HAP-1 (cell line): ENCODE measurements at places on chromosomes 11 and 22.

GRCh38 chr11:43243927-43244326 is 67.9 kb upstream of the API5 start:
- DNase-seq: no peak

DNA sequence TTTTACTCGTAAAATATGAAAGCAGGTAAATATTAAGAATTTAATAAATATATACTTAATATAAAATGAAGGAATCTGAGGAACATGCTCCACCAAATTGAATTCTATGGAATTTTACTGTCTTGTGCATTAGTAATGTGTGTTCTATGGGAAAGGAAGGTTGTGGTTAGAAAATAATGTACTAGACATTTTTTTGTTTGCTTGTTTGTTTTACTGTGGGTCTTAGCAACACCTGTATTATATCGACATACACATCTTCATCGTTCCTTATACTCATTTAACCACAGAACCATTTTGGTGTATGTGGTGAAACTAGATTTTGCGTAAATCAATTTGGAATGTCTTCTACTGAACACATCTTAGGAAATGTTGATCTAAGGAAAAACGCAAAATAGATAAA is 114.1 kb upstream of the MTMR2 start:
- no peak for DNase-seq

- no peak for DNase-seq
Observed at GRCh38 chr11:114061048-114061680, 1.7 kb downstream of the ZBTB16 start.

DNA sequence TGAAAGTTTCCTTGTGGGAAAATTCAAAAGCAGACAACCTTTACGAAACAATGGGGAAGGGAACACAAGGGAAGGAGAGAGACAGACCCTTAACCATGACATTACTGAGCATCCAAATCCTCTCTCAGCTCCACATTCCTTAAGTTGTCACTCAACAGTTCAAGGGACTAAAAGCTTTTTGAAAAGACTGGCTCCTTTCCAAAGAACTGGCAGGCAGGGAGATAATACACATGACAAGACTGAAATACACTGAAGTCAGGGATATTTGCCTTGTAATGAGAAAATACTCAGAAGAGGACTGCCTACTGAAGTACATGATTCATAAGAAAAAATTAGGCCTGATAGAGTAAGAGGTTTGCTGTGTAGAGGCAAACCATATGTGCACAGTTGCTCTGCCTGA is 69.1 kb downstream of the SMCO4 start:
- no peak for DNase-seq

- DNase-seq: no peak
Observed at GRCh38 chr11:68749229-68750123, 1.8 kb downstream of the TESMIN start.

GRCh38 chr11:118921121-118921928 is 4.4 kb downstream of the BCL9L start:
- DNase-seq: no peak

GRCh38 chr22:22394591-22394990 is 114.0 kb downstream of the ZNF280B start:
- no peak for DNase-seq

GRCh38 chr11:60433401-60433800 is 4.0 kb downstream of the MS4A5 start:
- DNase-seq: no peak

DNA sequence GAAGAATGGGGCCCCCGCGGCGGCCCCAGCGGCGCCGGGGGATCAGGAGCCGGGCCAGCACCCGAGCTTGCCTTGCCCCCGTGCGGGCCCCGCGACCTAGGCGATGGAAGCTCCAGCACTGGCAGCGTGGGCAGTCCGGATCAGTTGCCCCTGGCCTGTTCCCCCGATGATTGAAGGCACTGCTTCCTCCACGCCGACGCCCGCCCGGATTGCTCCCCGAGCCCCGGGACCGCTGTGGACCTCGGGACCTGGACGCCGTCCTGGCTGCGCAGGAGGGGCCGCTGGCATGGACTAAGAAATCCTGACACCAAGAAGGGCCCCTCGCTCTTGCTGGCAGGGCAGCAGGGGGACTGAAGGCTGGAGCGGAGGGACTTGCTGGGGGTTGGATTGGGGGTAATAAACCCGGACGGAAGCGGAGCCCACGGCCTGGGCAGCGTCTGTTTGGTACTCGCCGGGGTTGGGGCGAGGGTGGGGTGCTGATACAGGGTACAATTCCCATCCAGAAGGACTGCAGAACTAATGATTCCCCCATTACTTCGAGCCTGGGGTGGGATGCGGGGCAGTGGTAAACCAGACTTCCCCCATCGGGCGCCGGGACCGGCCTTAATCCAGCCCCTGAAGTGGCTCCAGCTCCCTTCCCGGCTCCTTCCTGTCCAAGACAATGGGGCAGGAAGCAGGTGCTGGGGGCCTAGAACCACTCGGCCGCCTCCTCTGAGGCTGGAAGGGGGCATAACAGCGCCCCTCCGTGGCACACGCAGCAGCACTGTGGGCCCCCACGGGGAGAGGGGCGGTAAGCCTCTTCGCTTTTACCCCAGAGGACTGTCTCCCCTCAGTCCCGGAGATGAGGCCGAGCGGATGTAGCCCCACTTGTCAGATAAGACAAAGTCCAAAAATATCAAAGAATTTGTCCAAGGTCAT is 1.0 kb downstream of the CCDC85B start:
- peak; percentile 78 for DNase-seq

- DNase-seq: peak; percentile 41
Observed at GRCh38 chr11:60169264-60169915, 13.5 kb downstream of the MS4A6A start.

DNA sequence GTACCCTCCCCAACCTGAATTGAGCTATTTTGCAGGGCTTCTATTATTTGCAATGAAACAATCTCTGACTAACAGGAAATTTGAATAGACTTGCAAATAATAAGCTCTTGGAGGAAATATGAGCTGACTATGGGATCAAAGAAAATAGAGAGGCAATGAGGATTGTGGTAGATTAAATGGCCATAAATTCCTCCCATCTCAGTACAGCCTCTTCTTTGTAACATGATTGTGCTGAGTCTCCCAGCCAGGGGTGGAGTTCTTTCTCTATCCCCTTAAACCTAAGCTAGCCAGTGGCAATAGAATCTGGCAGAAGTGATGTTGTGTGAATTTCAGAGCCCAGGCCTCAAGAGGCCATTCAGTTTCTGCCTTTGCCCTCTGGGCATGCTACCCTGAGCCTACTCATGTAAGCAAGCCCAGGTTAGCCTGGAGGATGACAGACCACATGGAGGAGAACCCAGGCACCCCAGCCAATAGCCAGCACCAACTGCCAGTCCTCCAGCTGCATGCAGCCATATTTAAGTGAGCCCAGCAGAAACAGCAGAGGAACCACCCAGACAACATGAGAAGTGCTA is 86.8 kb upstream of the TP53I11 start:
- no peak for DNase-seq
